CD4-positive, alpha-beta T cell (primary cell): ENCODE measurements at places on chromosomes 3 and 15.

DNA sequence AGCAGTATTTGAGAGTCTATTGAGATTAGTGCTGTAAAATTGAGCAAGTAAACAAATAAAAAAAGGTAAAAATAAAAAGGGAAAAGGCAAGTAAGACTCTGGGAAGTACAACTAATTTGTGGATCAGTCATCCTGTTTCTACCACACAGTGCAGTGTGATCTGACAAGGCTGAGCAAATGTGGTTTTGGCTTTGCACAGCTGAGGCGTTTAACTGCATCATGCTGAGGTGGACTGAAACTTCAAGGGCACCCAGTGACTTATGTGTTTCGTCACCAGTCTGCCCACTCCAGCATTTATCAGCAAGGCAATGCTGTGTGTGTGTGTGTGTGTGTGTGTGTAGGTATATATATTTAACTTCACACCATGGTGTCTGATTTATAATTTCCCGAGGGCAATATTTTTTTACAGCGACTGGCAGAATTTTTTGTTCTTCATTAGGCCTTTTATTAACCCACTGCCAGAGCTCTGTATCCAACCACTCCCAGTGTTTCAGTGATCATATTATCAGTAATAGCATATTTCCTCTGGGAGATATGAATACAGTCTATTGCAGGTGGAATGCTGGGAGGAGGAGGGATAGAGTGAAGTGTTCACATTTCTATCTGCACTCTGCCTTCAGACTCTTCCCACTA, 131.5 kb upstream of the SATB1 start:
- H3K36me3 ChIP-seq = no peaks in the 10 kb centered on the region
- peaks cover 13% of the 10 kb centered on the region for H3K4me1 ChIP-seq
- H3K4me3 ChIP-seq = no peak overlapping the region

DNA sequence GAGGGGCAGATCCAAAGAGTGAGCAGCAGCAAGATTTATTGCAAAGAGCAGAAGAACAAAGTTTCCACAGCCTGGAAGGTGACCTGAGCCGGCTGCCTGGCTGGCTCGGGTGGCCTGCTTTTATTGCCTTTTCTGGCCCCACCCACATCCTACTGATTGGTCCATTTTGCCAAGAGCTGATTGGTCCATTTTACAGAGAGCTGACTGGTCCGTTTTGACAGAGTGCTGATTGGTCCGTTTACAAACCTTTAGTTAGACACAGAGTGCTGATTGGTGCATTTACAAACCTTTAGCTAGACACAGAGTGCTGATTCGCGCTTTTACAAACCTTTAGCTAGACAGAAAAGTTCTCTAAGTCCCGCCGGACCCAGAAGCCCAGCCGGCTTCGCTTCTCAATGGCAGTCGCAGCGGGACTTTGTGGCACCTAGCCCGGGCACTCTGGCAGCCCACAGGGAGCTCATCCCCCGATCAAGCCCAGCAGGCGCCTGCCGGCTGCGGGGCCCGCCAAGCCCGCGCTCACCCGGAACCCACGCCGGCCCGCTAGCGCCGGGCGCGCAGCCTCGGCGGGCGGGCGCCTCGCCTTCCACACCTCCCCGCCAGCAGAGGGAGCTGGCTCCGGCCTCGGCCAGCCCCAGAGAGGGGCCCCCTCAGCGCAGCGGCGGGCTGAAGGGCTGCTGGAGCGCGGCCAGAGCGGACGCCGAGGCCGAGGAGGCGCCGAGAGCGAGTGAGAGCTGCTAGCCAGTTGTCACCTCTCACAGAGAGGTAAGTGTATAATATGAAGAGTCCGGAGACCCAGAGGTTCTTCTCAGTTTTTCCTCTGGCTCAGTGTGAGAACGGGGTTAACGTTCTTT, 339.2 kb downstream of the CHL1 start:
- H3K36me3 ChIP-seq = no peaks in the 10 kb centered on the region
- no peaks in the 10 kb centered on the region for H3K27me3 ChIP-seq
- DNase-seq = no peak
- H3K4me1 ChIP-seq = no peaks in the 10 kb centered on the region
- no peak overlapping the region for H3K27ac ChIP-seq

DNA sequence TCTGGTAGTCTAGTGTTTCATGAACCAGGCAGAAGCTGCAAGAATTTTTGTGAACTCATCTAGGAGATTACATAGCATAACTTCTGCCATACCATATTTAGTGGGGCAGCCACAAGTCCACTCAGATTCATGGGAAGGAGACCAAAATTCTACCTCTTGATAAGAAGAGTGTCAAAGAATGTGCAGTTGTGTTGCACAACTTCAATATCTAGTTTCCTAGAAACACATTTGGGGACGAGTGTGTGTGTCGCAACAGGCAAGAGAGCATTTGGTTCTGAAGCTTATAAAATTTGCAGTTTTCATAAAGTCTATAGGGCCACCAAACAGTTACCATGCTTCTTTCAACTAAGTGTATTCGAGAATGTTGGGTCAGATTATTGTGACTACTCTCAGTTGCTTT, 115.3 kb downstream of the KCNH8 start:
- H3K4me3 ChIP-seq = no peak overlapping the region
- H3K4me1 ChIP-seq = no peaks in the 10 kb centered on the region
- no peak for DNase-seq
- no peaks in the 10 kb centered on the region for H3K36me3 ChIP-seq
- H3K27me3 ChIP-seq = no peaks in the 10 kb centered on the region
- H3K27ac ChIP-seq = no peak overlapping the region

GRCh38 chr15:75483961-75484360, 32.5 kb upstream of the SIN3A start:
- H3K27me3 ChIP-seq = no peaks in the 10 kb centered on the region
- peaks cover 11% of the 10 kb centered on the region for H3K36me3 ChIP-seq
- H3K4me1 ChIP-seq = no peaks in the 10 kb centered on the region
- H3K27ac ChIP-seq = no peak overlapping the region
- no peak overlapping the region for H3K4me3 ChIP-seq

DNA sequence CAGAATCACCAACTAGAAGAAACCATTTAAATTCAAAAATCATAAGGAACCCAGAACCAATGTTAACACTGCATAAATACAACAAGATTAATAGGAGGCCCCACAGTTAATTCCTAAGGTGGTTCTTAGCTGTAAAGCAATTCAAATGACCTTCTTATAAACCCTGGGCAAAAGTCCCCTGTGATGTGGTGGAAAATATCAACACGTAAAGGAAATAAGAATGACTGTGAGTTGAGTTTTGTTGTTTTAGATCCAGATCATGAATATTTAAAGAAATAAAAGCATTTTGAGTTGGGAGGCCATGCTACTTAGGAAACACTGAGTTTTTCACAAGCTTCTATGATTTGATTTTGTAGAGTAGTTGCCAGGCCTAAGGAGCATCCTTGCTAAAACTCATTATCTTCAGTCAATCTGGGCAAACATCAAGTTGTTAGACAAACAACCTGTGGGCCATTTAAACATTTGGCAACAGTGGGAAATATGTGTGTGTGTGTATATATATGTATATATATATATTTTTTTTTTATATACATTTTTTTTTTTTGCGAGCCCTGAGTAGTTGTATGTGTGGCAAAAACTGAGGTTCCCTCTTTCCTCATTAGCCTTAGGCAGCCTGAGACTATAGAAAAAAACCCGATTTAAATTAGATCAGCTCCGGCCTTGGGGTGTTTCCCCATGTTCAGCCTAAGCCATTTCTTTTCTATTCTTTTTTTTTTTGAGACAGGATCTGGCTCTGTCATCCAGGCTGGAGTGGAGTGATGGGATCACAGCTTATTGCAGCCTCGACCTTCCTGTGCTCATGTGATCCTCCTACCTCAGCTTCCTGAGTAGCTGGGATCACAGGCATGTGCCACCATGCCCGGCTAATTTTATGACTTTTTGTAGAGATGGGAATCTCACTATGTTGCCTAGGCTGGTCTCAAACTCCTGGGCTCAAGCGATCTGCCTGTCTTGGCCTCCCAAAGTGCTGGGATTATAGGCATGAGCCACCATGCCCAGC, 8.0 kb upstream of the PXK start:
- H3K36me3 ChIP-seq = peaks cover 3% of the 10 kb centered on the region
- peaks cover 9% of the 10 kb centered on the region for H3K4me1 ChIP-seq
- no peak overlapping the region for H3K4me3 ChIP-seq
- peak; percentile 22 for DNase-seq
- no peak overlapping the region for H3K27ac ChIP-seq
- no peaks in the 10 kb centered on the region for H3K27me3 ChIP-seq

DNA sequence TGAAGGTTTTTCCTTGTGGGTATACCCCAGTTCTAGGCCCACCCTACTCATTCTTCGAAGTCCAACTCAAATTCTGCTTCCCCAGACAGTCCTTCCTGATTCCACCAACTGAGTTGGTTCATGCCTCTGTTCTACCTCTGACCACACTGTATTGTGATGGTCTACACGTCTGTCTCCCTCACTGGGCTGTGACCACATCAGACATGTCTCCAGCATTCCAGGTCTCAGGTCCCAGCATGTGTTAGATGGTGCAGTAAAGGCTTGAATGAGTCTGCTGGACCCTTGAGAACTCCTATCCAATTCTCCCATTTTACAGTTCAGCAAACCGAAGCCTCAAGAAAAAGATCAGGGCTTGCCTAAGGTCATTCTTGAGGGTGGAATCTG, 2.8 kb upstream of the ATP2B2 start:
- peaks cover 10% of the 10 kb centered on the region for H3K4me1 ChIP-seq
- no peak overlapping the region for H3K27ac ChIP-seq
- no peaks in the 10 kb centered on the region for H3K36me3 ChIP-seq
- DNase-seq = no peak
- peaks cover 21% of the 10 kb centered on the region for H3K27me3 ChIP-seq
- H3K4me3 ChIP-seq = no peak overlapping the region

- no peak overlapping the region for H3K27ac ChIP-seq
- no peak for DNase-seq
Observed at GRCh38 chr3:56974247-56974930, 86.1 kb upstream of the SPATA12 start.

- DNase-seq = no peak
- H3K4me3 ChIP-seq = no peak overlapping the region
- H3K4me1 ChIP-seq = no peaks in the 10 kb centered on the region
- no peak overlapping the region for H3K27ac ChIP-seq
Observed at GRCh38 chr3:134144694-134145093, 106.0 kb downstream of the RYK start.

DNA sequence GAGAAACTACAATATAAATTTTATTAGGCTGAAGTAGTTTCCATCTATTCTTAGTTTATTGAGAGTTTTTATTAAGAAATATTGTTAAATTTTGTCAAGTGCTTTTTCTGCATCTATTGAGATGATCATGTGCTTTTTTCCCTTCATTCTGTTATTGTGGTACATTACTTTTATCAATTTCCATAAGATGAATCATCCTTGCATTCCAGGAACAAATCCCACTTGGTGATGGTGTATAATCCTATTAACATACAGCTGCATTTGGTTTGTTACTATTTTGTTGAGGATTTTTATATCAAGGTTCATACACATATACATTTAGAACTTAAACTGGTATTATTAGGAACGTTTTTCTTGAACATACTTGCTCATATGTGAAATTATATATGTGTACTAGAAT, 199.8 kb downstream of the TBC1D5 start:
- no peak overlapping the region for H3K27ac ChIP-seq
- H3K27me3 ChIP-seq = no peaks in the 10 kb centered on the region
- H3K4me3 ChIP-seq = no peak overlapping the region
- H3K36me3 ChIP-seq = no peaks in the 10 kb centered on the region

DNA sequence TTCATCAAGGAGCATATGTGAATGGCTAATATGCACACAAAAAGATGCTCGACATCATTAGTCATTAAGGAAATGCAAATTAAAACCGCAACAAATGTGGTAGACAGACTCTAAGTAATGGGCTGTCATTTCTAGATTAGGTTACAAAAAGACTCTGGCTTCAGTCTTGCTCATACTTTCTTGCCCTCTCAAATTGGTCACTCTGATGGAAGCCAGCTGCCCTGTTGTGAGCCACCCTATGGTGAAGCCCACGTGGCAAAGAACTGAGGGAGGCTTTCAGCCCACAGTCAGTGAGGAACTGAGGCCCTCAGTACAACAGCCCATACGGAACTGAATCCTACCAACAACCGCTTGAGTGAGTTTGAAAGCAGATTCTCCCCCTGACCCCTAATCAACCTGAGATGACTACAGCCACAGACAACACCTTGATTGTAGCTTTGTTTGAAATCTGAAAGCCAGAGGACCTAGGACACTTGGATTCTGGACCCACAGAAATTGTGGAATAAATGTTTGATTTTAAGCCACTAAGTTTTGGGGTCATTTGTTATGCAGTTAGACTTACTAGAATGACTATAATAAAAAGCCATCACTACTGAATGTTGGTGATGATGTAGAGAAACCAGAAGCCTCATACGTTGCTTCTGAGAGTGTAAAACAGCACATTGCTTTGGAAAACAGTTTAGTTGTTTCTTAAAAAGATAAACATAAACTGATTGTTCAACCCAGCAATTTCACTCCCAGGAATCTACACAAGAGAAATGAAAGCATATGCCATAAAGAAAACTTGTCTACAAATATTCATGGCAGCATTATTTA, 45.7 kb downstream of the EHHADH start:
- DNase-seq = no peak
- no peak overlapping the region for H3K4me3 ChIP-seq
- no peaks in the 10 kb centered on the region for H3K36me3 ChIP-seq
- H3K4me1 ChIP-seq = peaks cover 3% of the 10 kb centered on the region

GRCh38 chr3:182682263-182683241, 110.8 kb upstream of the ATP11B start:
- H3K36me3 ChIP-seq = no peaks in the 10 kb centered on the region
- peaks cover 42% of the 10 kb centered on the region for H3K27me3 ChIP-seq
- DNase-seq = peak; percentile 10
- peaks cover 13% of the 10 kb centered on the region for H3K4me1 ChIP-seq
- no peak overlapping the region for H3K27ac ChIP-seq

- no peak for DNase-seq
- no peaks in the 10 kb centered on the region for H3K36me3 ChIP-seq
- no peak overlapping the region for H3K27ac ChIP-seq
- no peaks in the 10 kb centered on the region for H3K27me3 ChIP-seq
- no peak overlapping the region for H3K4me3 ChIP-seq
Observed at GRCh38 chr3:11759996-11760395, 86.7 kb downstream of the TAMM41 start.

GRCh38 chr15:82810061-82810889, 847 bp downstream of the WHAMM start:
- H3K27ac ChIP-seq = peak overlapping the region; percentile 71
- DNase-seq = peak; percentile 11
- H3K4me1 ChIP-seq = peaks cover 29% of the 10 kb centered on the region
- H3K4me3 ChIP-seq = peak overlapping the region; percentile 65

- H3K27ac ChIP-seq = no peak overlapping the region
- DNase-seq = no peak
- no peaks in the 10 kb centered on the region for H3K4me1 ChIP-seq
- H3K4me3 ChIP-seq = no peak overlapping the region
Observed at GRCh38 chr3:79661896-79662295, 105.9 kb downstream of the ROBO1 start.

DNA sequence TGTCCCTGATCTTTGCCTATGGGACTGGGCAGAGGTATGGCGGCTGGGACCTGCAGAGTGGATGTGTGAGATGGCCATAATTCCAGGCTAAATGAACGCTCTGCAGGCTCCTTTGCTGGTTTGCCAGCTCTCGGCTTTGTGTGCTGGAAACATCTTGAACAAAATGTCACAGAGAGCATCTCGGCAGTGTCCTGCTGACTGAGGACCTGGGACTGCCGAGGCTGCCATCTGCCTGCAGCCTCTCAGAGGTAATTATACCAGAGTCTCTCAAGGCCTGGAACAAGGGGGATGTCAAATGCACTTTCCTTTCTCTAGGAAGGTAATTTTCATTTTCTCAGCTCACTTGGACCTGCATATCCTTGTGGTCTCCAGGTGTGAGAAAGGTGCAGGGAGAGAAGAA, 354.2 kb downstream of the PDCD6IP start:
- no peaks in the 10 kb centered on the region for H3K4me1 ChIP-seq
- H3K4me3 ChIP-seq = no peak overlapping the region
- no peaks in the 10 kb centered on the region for H3K27me3 ChIP-seq
- H3K27ac ChIP-seq = no peak overlapping the region
- DNase-seq = no peak
